GM23338 (cell line): ENCODE measurements at places on chromosomes 6 and 20. TPM values are rescaled to one million over a fixed set of nuclear protein-coding genes. Genes with fewer than 3 reads are reported as not detected.

GRCh38 chr6:144543006-144543871 lies 258.1 kb downstream of the UTRN start:
- DNase-seq, result peak; percentile 28

DNA sequence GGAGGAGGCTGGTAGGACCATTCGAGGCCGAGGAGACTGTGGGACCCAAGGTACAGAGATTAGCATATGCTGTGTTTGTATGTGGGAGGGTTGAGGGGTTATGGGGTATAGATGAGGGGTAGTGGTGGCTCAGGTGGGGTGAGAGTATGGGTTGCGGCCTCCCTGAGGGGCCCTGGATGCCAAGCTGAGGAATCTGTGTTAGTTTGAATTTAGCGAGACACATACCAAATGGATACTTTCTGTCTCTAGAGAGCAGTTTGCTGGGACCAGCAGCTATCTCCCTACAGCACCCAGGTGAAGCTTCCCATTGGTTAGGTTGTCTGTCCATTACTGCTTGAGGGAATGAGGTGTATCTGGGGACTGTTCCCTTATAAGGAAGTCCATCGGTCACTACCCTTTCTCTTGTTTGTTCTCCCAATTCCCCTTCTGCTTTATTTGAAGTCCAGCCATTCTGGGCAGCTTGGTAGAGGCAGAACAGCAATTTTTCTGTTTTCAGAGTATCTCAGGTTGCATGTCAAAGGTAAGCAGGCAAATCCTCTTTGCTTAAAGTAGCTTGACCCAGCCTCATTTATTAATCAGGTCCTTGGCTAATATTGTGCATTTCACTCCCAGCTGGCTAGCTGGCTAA lies 15.2 kb downstream of the CHMP4B start:
- DNase-seq, result peak; percentile 80

DNA sequence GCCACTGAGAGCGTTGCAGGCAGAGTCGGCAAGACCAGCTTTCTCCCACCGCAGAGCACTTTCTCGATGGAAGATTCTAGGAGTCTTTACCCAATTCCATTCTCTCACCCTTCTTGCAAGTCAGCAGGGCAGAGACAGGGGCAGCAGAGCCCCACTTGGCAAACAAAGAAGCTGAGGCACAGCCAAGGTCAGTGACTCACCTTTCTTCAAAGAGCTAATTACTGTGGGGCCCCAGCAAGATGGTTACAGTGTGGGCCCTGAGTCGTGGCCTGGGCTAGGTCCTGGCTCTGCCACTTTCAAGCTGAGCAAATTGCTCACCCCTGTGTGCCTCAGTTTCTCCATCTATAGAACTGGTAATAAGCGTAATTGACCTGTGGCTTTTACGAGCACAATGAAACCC lies 277.0 kb downstream of the PREX1 start:
- no peak for DNase-seq

DNA sequence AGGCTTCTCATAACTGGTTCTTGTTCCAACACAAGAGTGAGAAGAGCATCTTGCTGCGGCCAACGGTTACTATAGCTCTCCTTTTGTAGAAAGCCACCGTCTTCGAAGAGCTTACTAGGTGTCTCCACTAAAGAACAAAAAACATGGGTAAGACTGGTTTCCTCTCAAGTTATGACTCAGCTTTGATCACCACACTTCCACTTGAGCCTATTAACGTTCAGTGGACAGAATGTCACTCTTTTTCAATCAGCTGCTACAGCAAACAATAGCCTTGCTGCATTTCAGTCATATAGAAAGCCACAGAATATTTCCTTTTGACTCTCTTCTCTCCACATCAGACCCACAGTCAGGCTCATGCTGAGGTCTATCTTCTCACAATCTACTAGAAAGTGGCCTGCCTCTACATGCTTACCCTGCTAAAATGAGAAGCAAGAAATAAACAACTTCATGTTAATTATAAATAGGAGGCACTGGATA lies 243.5 kb upstream of the PREP start:
- no peak for DNase-seq

DNA sequence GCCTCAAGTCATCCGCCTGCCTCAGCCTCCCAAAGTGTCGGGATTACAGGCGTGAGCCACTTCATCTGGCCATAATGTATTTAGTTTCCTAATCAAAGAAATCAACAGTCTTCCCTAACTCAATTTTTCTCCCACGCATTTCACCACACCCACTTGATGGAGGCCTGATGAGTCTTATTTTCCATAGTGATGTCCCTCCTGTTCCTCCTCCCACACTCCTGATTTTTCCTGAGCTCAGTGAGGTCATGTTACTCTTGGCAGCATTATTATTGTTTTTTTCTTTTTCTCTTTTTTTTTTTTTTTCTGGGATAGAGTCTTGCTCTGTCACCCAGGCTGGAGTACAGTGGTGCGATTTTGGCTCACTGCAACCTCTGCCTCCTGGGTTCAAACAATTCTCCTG lies 8.9 kb downstream of the ABRACL start:
- DNase-seq, result no peak

- DNase-seq, result no peak
These were observed 12.9 kb downstream of the OGFRL1 start for GRCh38 chr6:71301546-71301945.

DNA sequence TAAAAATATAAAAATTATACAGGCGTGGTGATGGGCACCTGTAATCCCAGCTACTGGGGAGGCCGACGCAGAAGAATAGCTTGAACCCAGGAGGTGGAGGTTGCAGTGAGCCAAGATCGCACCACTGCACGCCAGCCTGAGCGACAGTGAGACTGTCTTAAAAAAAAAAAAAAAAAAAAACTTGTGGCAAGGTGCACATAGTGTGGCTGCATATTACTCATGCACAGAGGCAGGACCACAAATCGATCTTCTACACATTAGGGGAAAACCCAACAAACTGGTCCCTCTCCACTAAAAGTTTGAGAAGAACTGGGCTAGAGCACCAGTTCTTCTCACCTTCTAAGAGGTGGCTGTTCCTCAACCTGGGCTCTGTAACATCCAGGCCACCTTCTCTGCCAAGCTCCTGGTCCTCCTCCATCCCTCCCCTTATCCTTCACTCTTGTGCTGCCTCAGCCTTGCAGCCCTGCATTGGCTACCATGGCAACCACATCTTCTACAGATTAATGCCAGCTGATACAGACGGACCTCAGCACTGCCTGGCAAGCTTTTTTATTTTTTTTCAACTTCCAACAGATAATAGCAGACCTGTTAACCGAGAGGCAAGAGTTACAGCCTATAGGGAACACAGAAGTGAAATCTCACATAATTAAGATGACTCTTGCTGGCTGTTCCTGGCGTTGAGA lies 88.0 kb downstream of the ATP9A start:
- DNase-seq, result no peak

- no peak for DNase-seq
These were observed 47.0 kb upstream of the TBX18 start for GRCh38 chr6:84811351-84811750.

GRCh38 chr6:158313989-158314388 lies 1.7 kb downstream of the TULP4 start:
- DNase-seq, result peak; percentile 24

DNA sequence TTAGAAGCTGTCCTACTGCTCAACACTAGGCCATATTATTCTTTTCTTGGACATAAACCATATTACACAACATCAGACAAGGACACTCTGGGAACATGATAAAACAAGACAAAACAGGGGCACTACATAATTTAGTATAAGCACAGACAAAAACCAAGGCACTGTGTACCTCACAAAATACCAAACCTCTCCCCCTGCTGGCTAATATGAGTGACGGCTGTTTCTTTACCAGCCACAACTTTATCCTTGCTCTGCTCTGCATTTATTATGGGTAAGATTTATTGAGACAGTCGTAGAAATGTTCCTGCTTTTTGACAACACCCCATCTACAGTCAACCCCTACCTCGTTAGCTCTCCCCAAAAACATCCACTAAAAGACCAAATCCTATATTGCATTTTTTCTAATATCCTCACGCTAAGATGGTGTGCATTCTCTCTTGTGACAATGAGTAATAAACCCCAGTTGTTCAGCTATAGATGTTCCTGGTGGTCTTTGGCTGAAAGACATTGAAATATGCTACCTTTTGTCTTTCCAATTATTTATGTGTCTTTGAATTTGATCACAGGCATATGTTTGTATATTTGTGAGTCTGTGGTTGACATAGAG lies 23.8 kb upstream of the POLR1H start:
- DNase-seq, result peak; percentile 39

DNA sequence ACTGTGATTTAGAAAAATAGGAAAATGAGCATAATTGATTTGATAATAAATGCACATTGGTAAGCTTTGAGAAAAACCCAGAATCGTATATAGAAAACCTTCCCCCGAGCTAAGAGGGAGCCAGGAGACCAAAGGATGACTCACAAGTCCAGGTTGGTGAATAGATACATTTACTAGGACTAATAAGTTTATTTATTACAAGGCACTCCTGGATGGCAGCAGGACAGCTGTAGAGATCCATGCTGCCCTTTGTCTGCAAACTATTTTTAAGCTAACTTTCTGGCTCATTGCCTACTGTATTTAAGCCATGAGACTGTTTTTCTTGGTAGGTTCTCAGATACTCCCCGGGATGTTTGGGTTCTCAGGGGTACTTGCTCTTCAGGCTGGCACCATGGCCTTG lies 13.4 kb downstream of the CASP8AP2 start:
- DNase-seq, result no peak

- DNase-seq, result no peak
These were observed 458.4 kb downstream of the GRIK2 start for GRCh38 chr6:101851911-101852310.

- peak; percentile 54 for DNase-seq
These were observed 40.6 kb downstream of the LYRM2 start for GRCh38 chr6:89597988-89598387.

- no peak for DNase-seq
These were observed 24.4 kb upstream of the SLC22A7 start for GRCh38 chr6:43273707-43274106.

DNA sequence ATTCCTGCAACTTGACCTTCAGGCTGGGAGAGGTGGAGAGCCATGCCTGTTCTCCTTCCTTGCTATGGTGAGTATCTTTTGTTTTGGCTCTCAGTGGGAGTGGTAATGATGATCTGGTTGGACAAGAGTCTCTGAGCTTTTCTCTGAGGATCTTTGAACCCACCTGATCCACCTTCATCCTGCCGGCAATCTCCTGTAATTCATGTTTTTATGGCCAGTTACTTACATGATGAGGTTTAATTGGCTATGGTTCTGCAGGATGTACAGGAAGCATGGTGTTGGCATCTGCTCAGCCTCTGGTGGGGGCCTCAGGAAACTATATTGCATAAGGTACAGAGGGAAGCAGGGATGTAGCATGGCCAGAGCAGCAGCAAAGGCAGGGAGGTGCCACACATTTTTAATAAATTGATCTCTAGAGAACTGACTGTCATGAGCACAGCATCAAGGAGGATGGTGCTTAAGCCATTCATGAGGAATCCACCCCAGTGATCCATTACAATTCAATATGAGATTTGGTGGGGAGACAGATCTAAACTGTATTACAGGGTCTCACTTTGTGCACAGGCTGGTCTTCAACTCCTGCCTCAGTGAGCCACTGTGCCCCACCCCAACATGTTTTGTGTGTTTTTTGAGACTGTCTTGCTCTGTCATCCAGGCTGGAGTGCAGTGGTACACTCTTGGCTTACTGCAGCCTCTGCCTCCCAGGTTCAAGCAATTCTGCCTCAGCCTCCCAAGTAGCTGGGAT lies 10.0 kb downstream of the HSPA1B start:
- no peak for DNase-seq

DNA sequence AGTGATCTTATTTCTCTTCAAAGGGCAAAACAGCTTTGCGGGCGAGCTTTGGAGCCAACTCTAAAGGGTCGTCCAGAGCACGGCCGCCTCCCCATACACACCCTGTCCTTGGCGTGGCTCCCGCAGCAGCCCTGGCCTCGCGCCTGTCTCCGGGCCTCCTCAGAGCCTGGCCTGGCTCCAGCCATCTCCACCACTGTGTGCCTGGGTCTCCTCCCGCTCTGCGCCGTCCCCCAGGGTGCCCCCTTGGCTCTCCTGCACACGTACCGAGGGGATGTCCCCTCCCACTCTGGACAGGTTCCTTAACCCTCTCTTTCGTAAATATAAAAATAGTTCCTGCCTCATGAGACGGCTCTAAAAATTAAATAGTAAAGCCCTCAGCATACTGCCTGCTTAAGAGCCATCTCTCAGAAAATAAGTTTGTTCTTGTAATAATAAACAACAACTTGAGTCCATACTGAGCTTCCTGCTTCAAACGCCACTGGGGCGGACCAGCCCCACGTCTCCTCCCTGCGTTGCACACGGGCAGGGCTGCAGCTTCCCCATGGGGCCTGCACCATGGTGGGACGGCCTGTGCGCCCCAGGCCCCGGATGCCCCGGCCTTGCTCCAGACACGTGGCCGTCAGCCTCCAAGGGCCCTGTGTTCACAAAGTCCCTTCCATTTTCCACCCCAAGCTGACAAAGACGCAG lies 226.2 kb downstream of the TTLL2 start:
- DNase-seq, result no peak

DNA sequence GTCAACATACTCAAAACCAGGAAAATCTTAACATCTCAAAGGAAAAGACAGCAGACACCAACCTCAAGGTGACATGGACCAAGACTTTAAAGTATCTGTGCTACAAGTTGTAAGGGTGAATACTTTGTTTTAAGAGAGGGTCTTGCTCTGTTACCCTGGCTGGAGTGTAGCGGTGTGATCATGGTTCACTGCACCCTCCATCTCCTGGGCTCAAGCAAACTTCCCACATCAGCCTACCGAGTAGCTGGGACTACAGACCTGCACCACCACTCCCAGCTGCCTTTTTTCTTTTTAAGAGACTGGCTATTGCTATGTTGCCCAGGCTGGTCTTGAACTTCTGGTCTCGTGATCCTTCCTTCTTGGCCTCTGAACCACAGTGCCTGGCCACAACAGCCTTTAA lies 9.7 kb downstream of the AMD1 start:
- DNase-seq, result no peak

GRCh38 chr6:391559-392440 lies at the start of gene IRF4:
Gene IRF4 (plus strand): TSS chr6:391752. CDS start chr6:393153, 1,401 bp downstream.
- peak; percentile 72 for DNase-seq

DNA sequence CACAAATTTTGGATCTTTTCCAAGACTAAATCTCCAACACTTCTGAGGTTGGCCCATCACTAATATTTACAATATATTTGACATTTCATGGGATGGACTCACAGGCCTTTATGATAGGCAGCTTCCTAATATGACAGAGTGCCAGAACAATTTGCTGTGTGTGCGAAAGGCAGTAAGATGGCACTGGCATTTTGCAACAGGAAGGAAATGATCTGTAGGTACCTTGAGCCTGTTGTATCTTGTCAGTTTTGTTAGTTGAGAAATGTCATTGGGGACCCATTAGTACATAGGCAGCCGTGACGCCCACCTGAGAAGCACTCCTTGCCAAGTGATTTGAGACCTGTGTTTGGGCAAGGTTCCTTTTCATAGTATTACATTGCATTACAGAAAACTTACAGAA lies 153.4 kb upstream of the HEY2 start:
- no peak for DNase-seq

NDUFAF5 gene
- total RNA-seq, result 18.0 and 25.3 TPM in 2 replicates

SNX9 gene
- 21.2 and 23.3 TPM in 2 replicates for total RNA-seq

ZC2HC1B gene
- total RNA-seq, result not detected in 2 replicates

MAFB gene
- 1.6 and 1.8 TPM in 2 replicates for total RNA-seq

HSPA1L gene
- total RNA-seq, result 0.50 and 0.83 TPM in 2 replicates

PRDM1 gene
- 0.62 and 0.73 TPM in 2 replicates for total RNA-seq

BCAS1 gene
- 0.17 TPM in 1 of 2 replicates, not detected in the other for total RNA-seq

TRIM40 gene
- total RNA-seq, result not detected in 2 replicates

RAET1G gene
- total RNA-seq, result not detected in 2 replicates

OR2H2 gene
- not detected in 2 replicates for total RNA-seq

ARMC12 gene
- 0.90 and 1.3 TPM in 2 replicates for total RNA-seq
